Prostate gland (tissue), 2 donors: ENCODE measurements at places on chromosomes 11 and 22. TPM values are rescaled to one million over a fixed set of nuclear protein-coding genes. Genes with fewer than 3 reads are reported as not detected.

DNA sequence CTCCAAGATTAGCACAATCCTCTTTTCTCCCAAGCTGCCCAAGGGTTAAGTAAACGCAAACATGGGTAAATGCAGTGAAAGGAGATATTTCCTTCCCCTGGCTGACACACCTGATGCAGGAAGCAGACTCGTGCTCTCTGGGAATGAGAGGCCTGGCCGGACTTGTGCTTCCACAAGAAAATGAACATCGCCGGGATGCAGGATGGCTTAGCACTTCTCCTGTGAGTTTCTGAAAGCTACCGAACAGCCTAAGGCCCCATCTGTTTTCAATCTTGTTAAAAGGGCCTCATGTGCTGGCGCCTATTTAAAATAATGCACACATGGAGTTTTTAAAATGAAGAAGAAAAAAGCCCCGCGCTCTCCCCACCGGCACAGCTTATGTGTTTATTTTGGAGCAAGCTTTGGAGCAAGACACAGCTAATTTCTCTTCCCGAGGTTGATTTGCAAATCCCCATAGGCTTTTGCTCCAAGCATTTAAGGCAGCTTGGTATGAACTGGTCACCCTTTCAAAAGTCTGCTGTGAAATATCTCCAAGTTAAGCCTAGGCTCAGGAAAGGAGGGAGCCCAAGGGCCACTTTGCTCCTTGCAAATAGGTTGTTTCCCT lies 100.9 kb downstream of the SYN3 start:
- no peak overlapping the region for H3K27ac ChIP-seq
- no peaks in the 10 kb centered on the region for H3K4me1 ChIP-seq
- no peaks in the 10 kb centered on the region for H3K36me3 ChIP-seq
- no peak overlapping the region for H3K4me3 ChIP-seq
- DNase-seq = no peak
- H3K27me3 ChIP-seq = no peaks in the 10 kb centered on the region

GRCh38 chr11:121318848-121319834 lies 26.6 kb downstream of the SC5D start:
- DNase-seq = peak; percentile 47

Gene DDX25
- 9.5 TPM for total RNA-seq

Gene PYGM
- total RNA-seq = 22.4 TPM

Gene IGF2
- 4.1 TPM for total RNA-seq

Gene OR5P2
- not detected for total RNA-seq

GRCh38 chr11:44949160-44950030 lies 1.3 kb downstream of the TP53I11 start:
- peak; percentile 18 for DNase-seq
- H3K4me3 ChIP-seq = peak overlapping the region; percentile 91
- peaks cover 2% of the 10 kb centered on the region for H3K4me1 ChIP-seq
- no peaks in the 10 kb centered on the region for H3K27me3 ChIP-seq
- no peaks in the 10 kb centered on the region for H3K36me3 ChIP-seq

Gene DDTL
- 2.2 TPM for total RNA-seq

DNA sequence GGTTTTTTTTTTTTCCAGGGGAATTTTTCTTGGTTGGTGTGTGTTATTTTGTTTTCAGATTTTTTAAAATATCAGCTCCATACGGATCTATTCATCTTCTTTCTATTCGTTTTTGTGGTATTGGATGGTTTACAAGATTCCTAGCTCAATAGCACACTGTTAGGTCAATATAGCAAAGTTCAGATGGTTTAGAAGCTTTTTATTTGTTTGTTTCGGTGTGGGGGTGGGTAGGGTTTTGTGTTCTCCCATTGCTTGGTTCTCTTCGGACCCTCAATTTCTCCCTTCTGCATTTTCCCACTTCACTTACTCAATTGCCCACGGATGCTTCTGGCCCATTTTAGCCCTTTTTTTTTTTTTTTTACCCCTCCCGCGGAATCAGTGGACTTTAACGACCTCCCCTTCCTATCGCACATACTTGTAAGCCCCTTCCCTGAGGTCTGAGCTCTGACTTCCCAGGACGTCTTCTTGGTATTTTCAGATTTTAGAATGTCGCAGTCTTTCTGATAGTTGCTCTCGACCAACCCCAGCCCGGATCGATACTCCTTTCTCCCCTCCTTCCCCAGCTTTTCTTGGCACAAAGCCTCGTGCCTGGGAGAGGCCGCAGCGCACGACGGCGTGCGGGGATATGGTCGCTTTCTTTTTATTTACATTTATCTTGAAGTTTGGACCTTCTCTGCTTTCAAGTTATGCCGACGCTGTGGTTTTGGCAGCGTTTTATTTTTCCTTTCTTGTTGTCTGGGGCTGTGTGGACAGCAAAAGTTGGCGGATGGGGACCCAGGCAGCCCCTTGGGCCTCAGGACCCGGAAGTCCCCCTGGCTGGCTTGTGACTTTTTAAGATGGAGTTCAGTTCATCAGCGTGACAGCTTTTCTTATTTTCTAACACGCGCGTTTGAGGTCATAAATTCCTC lies 4.4 kb upstream of the SPDYC start:
- no peak overlapping the region for H3K27ac ChIP-seq
- no peaks in the 10 kb centered on the region for H3K27me3 ChIP-seq
- H3K36me3 ChIP-seq = no peaks in the 10 kb centered on the region
- no peaks in the 10 kb centered on the region for H3K4me1 ChIP-seq

Gene IL17REL
- total RNA-seq = not detected

GRCh38 chr11:117559698-117560097 lies 232.0 kb downstream of the CEP164 start:
- H3K27ac ChIP-seq = no peak overlapping the region
- H3K27me3 ChIP-seq = peaks cover 4% of the 10 kb centered on the region
- no peaks in the 10 kb centered on the region for H3K4me1 ChIP-seq
- H3K4me3 ChIP-seq = no peak overlapping the region
- DNase-seq = no peak

GRCh38 chr22:46961591-46962295 lies 199.3 kb downstream of the TBC1D22A start:
- no peaks in the 10 kb centered on the region for H3K36me3 ChIP-seq
- no peaks in the 10 kb centered on the region for H3K4me1 ChIP-seq
- no peak overlapping the region for H3K27ac ChIP-seq
- H3K4me3 ChIP-seq = no peak overlapping the region
- no peaks in the 10 kb centered on the region for H3K27me3 ChIP-seq
- no peak for DNase-seq

DNA sequence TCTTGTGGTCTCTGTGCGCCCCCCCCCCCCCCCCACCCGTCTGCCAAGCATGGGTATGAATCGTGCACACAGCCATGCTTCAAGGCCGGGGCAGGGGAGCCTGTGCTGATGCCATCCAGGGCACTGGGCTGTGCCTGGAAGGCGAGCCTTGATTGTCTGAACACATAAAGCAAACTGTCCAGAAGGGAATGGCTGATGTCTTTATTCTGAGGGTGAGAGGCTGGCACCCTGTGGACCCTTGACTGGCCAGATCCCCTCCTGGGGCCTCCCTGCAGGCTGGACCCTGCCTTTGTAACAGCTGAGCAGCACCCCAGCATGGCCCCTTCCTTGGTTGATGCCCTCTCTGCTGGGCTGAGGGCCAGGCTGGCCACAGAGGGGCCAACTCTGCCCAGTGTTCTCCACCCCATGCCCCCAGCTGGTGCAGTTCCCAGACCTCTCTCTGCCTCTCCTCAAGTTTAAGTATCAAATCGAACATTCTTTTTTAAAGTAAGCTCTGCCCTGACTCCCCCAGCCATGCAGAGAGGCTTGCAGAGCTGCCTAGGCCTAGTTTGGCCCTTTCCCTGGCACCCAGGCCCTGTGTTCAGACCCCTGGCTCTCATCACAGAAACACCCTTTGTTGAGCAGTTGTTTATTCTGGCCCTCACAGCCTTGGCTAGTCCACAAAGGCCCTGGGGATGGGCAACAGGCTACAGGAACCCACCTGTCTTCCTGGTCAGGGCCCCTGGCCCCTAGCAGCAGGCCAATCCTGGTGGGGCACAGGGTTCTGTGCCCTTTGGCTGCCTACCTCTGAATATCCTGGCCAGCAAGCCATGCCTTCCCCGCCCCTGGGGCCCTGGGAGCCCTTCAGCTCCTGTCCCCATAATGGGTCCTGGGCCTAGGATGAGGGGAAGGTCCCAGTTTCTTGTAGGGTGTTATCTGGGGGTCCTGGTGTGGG lies 3.9 kb upstream of the RANBP1 start:
- H3K27ac ChIP-seq = no peak overlapping the region
- peaks cover 13% of the 10 kb centered on the region for H3K36me3 ChIP-seq
- H3K4me1 ChIP-seq = peaks cover 3% of the 10 kb centered on the region
- no peak for DNase-seq
- no peaks in the 10 kb centered on the region for H3K27me3 ChIP-seq
- H3K4me3 ChIP-seq = no peak overlapping the region

DNA sequence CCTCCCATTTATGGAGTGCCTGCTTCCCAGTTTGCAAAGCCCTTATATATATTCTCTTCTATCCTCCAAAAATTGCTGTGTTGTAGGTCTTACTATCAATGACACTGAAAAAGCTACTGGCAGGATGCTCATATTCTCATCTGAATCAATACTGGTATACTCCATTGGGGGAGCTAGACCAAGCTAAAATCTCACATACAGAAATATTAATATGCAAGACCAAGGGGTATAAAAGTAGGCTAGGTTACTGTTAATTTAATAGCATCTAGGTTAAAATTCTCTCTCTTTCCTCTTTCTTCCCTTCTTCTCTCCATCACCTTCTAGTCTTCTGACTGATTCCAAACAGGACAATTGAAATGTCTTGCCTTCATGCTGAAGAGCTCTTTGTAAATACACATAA lies 17.1 kb upstream of the BDNF start:
- H3K4me3 ChIP-seq = no peak overlapping the region
- H3K27me3 ChIP-seq = peaks cover 17% of the 10 kb centered on the region
- H3K4me1 ChIP-seq = no peaks in the 10 kb centered on the region
- H3K36me3 ChIP-seq = no peaks in the 10 kb centered on the region
- no peak for DNase-seq

- no peaks in the 10 kb centered on the region for H3K27me3 ChIP-seq
- H3K27ac ChIP-seq = no peak overlapping the region
- H3K4me3 ChIP-seq = no peak overlapping the region
- H3K4me1 ChIP-seq = no peaks in the 10 kb centered on the region
These were observed 515.1 kb downstream of the INSC start for GRCh38 chr11:15629690-15630321.

DNA sequence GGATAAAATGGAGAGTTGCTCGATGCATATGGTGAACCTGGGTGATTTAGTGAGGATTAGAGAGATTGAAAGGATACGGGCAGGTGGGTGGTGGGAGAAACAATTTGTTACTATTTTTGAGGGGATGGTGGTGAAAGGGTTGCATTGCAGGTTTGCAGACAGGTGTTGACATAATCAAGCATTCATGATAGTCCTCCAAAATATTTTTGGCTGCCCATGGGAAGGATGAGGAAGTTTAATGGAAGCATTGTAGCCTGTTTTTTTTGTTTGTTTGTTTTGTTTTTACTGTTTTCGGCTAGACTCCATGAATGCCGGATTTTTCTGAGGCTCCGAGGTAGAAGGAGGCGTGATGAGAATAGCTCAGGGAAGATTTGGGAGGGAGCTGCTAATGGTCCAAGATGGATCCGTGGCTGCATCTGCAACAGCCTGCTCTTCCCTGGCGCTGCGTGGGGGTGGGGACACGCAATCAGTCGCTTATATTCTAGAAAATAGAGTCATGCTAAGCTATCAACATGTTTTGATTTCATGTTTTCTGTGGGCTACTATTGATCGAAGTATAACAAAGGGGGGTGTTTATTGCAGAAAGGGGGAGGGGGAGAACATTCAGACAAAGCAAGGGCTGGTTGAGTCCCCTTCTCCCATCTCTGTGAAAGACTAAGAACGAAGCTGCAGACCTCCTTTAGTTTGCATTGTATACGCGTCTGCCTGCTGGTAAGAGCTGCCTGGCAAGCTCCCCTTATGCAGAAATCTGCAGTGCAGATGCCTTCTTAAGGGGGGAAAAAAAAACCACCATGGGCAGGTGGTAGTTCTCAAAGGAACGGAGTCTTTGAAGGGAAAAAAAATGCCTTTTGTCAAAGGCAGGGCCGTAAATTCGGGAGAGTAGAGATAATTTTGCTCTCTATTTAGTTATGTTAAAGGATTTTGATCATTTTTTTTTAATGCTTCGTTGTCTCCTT lies 1.0 kb downstream of the RTN3 start:
- peak overlapping the region; percentile 76 for H3K4me3 ChIP-seq
- H3K36me3 ChIP-seq = no peaks in the 10 kb centered on the region
- no peaks in the 10 kb centered on the region for H3K27me3 ChIP-seq
- peaks cover 4% of the 10 kb centered on the region for H3K4me1 ChIP-seq
- H3K27ac ChIP-seq = peak overlapping the region; percentile 97

DNA sequence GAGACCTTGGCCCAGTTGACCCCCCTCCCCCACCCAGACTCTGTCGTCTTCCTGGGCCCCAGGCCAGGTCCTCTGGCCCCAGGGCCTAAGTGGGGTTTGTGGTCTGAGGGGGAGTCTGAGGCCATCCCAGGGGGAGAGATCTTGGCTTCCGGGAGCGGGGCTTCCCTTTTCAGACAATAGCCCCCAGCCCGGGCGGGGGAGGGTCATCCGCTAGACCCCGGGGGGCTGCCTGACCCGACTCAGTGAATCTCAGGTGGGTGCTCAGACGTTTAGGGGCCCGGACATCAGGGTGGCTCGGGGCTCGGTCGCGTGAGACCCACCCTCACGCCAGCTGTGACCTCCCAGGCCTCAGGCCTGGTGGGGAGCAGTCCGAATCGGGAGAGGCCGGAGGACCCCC lies 609 bp downstream of the MAPK11 start:
- DNase-seq = no peak
- H3K36me3 ChIP-seq = no peaks in the 10 kb centered on the region
- peak overlapping the region; percentile 75 for H3K27ac ChIP-seq
- peak overlapping the region; percentile 40 for H3K4me3 ChIP-seq
- H3K27me3 ChIP-seq = no peaks in the 10 kb centered on the region

Gene SLC25A18
- 10.6 TPM for total RNA-seq

Gene WNT7B
- 7.5 TPM for total RNA-seq

Gene IGLL1
- not detected for total RNA-seq

Gene HBB
- 15.7 TPM for total RNA-seq

DNA sequence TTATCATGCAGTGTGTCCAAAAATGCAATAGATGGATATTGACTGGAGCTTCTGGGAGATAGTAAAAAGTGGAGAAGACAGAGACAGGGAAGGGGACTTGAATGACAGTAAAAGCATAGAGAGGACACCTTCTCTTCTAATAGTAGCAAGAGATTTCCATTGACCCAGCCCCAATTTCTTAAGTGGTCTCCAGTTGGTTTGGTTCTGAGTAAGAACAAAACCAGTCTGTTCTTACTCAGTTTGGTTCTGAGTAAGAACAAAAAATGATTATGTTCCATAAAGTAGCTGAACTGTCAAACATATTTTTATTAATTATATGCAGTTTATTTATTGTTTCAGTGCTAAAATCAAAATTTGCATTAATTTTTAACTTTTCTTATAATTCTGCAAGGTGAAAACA lies 316.8 kb upstream of the MPPED2 start:
- no peaks in the 10 kb centered on the region for H3K36me3 ChIP-seq
- no peak overlapping the region for H3K27ac ChIP-seq
- no peaks in the 10 kb centered on the region for H3K27me3 ChIP-seq
- H3K4me1 ChIP-seq = no peaks in the 10 kb centered on the region
- DNase-seq = no peak
